ENCODE measurements at places on chromosomes 4 and X. TPM values are rescaled to one million over a fixed set of nuclear protein-coding genes. Genes with fewer than 3 reads are reported as not detected.

EDA gene
- total RNA-seq = 4.7 TPM

CT45A3 gene
- total RNA-seq = not detected

SMIM10L2A gene
- total RNA-seq = 9.7 TPM

CLIC2 gene
- total RNA-seq = 3.8 TPM

TDO2 gene
- total RNA-seq = 0.63 TPM

XKRX gene
- not detected for total RNA-seq
